Effector CD4-positive, alpha-beta T cell (primary cell): ENCODE measurements at places on chromosomes 16 and 17.

DNA sequence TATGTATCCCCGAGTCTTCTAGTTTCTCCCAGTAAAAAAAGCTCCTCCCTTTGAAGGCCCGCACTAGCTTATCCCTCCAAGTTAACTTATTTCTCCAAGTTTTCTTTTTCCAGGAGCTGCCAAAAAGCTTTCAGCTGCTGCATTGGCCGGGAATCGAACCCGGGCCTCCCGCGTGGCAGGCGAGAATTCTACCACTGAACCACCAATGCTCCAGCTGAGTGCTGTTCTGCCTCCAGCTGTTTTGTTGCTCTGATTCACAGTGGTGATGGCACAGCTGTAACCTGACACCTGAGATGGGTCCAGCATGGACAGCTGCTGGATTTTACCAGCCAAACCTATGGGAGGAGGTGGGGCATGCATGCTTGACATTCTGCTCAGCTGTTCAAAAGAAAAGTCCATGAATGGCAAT, 22.1 kb downstream of the VAC14 start:
- no peak for DNase-seq

- DNase-seq: no peak
Observed at GRCh38 chr16:56192635-56192945, 1.3 kb downstream of the GNAO1 start.

DNA sequence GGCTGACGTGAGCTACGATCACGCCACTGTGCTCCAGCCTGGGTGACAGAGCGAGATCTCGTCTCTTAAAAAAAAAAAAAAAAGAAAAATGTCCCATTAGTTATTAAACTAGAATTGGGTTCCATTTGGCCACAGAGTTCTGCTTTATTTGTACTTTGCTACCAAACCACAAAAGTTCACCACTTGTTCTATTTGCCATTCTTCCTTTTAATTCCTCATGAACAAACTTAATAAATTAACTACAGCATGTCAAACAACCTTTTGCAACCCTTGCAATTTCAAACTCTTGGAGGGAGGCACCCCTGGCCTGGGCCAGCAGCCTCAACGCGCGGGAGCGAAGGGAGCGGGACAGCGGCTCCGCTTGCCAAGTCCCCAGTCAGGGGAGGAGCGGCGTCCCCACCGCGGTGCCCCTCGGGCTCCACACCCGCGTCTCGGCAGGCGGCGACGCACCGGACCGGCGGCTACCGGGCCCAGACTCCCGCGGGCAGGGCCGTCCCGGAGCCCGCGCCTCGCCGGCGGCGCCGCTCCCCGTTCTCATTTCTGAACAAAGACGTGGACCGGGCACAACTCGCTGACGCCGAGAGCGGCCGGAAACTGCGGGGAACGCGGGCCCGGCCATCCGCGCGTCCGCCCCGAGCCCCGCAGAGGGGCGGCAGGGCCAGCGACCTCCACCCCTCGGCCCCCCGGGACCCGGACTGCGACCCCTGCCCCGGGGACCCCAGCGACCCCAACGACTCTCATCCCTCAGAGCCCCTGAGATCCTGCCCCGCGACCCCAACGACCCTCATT, 775 bp downstream of the CYTH1 start:
- DNase-seq: peak; percentile 40

DNA sequence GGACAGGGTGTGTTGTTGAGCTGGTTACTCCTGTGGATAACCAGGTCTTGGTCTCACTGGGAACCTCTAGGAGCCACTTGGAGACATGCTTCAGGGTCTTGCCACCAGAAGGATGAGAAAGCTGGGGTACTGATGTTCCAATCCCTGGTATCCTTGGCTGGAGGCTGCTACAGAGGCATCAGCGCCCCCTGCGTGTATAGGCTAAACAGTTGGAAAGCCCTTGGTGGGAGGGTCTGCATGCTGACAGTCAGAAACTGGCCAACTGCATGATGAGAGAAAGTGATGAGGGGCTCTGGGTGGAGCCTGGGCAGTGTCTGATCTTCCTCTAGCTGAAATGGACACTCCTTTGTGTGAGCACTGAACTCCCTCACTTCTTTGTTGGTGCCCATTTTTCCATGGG, 536.9 kb downstream of the XYLT1 start:
- no peak for DNase-seq

DNA sequence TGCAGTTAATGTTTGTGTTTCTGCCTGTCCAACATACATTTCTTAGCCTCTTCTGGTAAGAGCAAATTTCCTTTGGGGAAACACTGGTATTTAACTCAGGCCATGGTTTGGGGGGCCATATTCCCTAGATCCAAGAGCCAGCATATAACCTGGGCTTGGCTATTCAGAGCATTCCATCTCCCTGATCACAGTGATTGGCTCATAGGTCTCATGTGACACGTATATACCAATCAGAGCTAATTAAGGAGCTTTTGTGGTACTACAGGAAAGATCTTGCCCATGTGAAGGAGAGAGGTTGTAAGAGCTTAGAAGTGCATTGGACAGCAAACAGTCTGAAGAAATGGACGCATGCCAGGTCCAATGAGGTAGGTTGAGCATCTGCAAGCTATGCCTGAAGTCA, 33.4 kb upstream of the GPR139 start:
- no peak for DNase-seq

- DNase-seq: no peak
Observed at GRCh38 chr17:45294506-45294905, 22.3 kb downstream of the MAP3K14 start.

DNA sequence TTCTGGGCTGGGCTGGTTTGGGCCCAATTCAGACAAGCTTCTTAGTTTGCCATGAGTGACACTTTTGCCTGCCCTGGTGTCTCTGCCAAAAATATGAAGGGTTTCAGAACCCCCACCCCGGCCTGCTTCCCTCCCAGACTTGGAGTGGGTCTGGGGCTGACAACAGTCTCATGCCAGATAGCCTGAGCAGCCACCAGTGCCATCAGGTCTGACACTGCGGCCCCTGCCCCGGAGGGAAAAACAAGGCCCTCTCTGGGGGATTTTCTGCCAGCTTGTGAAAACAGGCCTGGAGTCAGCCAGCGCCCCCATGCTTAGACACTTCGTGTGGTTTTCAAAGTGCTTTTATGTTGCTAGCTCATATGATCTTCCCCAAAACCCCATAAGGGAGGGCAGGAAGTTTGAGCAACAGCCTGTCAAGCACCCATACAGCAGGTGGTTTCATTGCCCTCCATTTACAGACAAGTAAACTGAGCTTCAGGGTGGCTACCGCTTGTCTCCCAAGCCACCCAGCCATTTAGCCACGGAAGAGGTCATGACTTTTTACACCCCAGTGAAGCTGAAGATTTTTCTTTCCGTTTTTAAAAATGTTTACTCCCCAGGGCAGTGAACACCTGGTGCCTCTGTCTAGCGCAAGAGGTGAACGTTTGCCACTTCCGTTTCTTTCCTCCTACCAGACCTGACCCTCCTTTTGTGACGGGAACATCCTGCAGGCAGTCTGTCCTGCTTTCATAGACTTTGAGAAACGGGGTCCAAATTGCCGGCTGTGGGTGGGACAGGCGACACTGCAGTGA, 300.6 kb downstream of the SEC14L1 start:
- DNase-seq: peak; percentile 78

DNA sequence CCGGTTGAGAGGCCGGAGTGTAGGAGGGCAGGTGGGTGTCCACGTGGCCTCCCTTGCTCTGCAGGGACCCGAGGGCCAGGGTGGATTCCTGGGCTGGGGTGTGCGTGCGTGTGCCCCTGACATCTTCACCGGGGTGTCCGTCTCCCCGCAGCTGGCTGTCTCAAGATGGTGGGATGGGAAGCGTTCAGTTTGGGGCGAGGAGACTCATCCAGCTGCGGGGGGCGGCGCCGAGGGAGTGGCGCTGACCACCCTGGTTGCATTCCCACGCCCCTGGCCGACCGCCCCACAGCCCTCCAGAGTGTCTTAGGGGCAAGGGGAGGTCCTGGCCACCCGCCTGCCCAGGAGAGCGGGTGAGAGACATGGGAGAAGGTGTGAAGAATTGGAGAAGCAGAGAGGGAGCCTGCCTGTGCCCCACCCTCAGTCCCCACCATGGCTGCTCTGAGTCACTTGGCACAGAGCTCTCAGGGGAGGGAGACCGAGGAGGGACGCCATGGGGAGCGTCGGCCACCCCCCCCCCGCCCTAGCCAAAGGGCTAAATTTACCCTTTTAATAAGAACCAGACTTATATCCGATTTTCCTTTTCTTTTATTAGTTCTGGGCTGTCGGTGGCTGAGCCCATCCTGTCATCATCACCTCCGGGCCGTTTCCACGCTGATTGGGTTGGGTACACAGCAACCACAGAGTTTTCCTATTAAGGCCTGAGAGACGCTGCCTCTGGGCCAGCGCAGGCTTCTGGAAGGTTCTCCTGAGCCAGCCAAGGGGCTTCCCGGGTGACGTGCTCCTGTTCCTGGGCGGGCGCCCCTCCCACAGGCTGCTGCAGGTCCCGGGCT, 22.0 kb downstream of the BAHCC1 start:
- DNase-seq: no peak

DNA sequence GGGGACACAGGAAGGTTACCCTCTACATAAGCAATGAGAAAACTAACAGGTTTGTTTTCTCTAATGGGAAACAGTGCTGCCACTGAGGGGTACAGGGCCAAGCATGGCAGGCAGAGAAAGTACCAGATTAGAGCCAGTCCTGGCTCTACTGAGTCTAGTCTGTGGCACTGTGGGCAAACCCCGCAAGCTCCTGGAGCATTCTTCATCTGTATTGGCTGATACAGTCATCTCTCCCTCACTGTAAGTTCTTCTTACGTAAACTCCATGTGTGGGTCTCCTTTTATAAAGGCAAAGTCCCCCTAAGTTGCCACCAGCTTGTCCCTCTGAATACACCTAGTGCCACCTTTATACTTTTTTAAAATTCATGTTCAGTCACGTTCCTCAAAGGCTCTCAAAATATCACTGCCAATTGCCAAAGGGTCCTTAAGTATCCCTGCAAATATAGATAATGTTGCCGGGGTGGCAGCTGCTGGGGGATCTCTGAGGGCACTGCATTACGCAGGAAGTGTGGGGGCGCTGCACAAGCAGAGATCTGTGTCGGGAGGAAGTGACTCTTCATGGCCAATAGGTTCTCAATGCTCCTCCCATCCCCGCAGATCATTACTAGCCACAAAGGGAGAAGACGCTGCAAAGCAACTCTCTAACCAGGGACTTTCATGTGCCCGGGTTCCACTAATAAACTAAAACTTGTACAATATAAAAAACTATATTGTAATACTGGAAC, 18.8 kb downstream of the XPO6 start:
- peak; percentile 71 for DNase-seq

DNA sequence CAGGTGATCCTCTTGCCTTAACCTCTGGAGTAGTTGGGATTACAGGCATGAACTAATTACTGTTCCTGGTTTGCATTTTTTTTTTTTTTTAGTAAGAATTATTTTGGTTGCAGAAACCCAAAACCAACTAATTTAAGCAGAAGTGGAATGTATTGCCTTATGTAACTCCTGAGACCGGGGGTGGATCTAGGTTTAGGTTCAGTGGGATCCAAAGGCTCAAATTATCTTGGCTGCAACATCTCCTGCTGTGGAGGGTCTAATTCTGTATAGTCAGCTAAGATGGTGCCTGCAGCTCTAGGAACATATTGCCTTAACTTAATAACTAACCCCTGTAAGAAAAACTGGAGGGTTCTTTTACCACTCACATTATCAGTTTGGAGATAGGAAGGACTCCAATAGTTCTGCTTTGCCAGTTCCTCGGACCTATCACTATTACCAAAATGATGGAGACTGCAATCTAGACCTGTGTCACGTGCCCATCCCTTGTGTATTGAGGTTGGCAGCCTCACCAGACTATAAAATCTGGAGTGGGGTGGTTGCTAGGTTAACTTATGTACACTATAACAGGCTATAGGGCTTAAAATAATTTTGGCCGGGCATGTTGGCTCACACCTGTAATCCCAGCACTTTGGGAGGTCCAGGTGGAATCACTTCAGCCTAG, 8.5 kb downstream of the SNTB2 start:
- no peak for DNase-seq

DNA sequence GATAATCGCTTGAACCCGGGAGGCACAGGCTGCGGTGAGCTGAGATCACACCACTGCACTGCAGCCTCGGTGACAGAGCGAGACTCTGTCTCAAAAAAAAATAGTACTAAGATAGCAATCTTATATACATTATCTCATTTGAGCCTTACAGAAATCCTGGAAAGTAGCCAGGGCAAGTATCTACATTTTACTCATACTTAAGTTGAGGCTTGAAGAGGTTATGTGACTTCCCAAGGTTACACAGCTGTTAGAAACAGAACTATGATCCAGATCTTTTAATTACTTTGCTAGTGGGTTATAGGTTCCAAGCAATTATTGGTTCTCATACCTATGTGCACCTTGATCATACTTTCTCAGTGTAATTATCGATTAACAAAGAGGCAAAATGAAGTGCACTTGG, 15.4 kb downstream of the C17orf78 start:
- DNase-seq: no peak

- DNase-seq: no peak
Observed at GRCh38 chr16:9428355-9429005, 337.0 kb downstream of the HAPSTR1 start.

- no peak for DNase-seq
Observed at GRCh38 chr17:43018932-43019331, 3.3 kb downstream of the VAT1 start.

DNA sequence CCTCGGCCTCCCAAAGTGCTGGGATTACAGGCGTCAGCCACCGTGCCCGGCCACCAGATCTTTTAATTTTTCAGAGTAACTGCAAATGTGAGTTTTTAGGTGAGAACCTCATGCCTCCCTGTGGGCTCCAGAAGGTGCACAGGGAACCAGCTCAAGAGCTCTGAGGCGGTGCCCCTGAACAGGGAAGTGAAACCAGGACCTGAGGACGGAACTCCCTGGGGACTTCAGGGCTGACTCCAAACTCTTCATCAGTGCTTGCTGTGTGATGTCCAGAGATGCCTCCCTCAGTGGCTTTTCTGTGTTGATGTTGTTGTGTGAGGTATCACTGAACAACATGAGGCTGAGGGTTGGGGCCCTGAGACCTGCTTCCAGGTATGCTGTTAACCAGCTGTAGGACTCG, 23.8 kb downstream of the SLC12A3 start:
- DNase-seq: no peak

GRCh38 chr17:28488533-28489276, 15.3 kb downstream of the SLC13A2 start:
- DNase-seq: no peak

DNA sequence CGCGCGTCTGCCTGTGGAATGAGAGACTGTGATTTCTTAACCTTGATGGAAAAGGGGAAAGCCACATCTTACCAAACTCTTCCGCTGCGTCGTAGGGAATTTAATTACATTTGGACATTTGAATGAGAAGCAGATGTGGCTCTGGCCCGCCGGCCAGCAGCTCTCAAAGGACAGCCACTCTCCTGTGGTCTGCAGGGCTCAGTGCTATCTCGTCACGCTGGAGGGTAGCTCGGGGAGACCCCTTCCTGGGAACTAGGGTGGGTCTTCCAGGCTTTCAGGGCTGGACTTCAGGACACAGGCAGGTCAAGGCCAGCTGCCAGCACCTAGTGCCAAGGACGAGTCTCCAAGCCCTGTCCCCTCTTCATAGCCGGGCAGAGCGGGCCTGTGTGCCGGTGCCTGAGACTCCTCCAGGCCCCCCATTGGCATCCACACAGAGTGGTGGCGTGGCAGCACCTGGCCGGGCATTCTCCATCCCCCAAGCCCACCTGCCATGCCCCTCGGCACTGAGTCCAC, 15.9 kb upstream of the TBX2 start:
- DNase-seq: no peak
